Renal cortex interstitium (tissue), 15 donors: ENCODE measurements at places on chromosomes 4 and X.

DNA sequence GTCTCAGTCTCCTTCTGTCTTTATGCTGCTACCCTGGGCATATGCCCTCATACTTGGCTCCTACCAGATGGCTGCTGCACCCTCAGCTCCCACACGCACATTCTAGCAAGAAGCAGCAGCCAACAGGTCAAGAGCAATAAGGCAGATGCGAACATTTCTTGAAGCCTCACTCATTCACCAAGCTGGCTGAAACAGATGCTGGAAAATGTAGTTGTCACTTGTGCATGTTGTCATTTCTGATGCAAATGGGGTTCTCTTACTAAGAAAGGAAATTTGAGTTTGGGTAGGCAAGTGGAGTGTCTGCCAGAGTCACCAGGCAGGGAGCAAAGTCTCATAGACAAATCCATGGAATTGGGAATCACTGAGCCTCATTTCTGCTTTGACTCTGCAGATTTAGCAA is 57.4 kb upstream of the SORBS2 start:
- DNase-seq, result no peak

GRCh38 chr4:137531168-137531985 is 917 bp downstream of the PCDH18 start:
- no peak for DNase-seq

DNA sequence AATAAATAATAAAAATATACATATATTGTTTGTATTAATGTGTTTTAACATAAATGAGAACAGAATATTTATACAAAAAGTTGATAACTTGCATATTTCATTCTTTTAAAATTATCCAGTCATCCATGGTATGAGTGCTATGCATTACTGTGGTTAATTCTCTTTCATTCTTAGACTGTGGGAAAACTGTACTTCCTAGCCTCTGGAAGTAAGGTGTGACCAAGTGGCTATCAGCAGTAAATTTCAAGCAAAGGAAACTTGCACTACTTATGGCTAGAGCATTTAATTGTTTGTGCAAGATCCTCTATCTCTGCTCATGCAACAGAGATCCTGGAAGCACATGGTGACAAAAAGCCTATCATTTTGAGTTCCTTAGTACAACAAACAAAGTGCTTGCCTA is 1054.5 kb upstream of the PABPC4L start:
- DNase-seq, result no peak

DNA sequence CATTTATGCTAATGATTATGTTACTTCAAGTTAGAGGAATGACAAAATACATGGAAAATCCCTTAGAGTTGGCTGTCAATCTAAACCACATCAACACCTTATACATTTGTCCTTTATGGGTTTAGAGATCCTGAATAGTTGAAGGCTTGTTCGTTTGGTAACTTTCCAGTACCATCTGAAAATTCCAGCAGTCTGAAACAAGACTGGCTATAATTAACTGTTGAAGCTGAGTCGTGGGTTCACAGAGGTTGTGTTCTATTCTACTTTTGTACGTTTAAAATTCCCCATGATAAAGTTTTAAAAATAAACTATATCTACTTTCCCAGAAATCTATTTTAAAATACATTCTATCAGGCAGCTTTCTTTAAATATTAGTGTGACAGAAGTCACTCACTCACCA is 73.0 kb downstream of the USP46 start:
- no peak for DNase-seq

DNA sequence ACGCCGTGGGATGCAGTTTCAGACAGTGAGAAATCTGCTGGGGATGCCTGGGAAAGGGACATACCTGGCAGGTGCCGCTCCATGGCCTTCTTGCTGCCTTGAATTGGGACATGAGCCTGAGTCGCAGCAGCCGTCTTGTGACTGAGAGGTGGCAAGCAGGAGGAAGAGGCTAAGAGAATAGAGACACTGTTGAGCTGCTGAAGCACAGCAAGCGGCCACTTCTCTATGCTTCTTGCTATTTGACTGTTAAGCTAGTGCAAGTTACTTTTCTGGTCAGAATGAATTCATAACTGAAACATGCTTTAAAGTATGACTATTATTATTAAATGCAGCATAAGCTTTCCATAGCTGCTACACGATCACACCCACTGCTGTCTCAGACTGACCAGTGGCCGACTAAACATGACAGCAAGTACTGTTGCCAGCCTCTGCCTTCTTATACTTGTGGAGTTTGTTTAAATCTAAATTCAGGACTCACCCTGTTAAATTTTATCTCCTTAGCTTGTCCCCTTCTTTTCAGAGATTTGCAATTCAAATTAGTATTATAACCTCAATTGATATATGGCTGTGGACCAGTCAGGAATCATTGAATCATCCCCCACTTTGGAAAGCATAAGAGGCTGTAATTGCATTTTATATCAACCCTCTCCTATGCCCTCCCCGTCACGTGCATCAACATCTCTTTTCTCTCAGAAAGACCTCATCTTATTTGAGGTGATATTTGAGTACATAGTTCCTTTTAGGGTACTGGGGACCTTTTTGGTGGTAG is 24.8 kb upstream of the ACSL1 start:
- no peak for DNase-seq

DNA sequence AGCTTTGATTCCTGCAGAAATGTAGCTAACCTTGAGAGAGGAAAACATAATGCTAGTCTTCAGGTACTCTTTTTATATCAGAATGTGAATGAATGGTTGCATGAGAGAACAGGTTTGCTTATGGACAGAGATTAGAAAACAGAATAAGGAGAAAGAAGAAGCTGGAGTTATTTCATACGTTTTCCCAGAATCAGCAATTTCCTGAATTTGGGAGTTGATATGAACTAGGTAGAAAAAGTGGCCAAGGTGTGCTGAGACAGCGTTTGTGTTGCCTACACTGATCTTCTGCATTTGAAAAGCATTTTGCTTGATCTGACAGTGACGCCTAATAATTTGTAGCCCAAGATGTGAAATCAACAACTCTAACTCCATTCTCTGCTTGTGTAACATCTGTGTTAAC is 12.5 kb downstream of the GABRB1 start:
- DNase-seq, result no peak

DNA sequence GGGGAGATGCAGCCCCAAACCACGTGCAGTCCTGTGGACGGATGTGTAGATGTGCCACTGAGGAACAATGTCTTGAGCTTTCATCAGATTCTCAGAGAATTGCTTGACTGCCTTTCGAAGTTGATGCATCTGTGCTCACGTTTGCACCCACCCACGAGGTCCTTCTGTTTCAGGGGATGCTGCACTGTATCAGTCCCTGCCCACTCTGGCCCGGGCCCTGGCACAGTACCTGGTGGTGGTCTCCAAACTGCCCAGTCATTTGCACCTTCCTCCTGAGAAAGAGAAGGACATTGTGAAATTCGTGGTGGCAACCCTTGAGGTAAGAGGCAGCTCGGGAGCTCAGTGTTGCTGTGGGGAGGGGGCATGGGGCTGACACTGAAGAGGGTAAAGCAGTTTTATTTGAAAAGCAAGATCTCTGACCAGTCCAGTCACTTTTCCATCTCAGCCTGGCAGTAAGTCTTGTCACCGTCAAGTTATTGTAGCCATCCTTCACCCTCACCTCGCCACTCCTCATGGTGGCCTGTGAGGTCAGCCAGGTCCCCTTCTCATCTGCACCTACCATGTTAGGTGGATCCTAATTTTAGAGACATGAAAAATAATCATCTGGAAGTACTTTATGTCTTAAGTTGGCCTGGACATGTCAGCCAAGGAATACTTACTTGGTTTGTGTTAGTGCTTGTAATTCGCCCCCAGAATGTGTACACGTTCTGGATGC is 36.4 kb upstream of the MSANTD1 start:
- DNase-seq, result no peak
